T-helper 22 cell (primary cell): ENCODE measurements at places on chromosomes 2 and 18.
A peak's percentile ranks its signal among the peaks of the same experiment; 100 is the strongest.

- no peak for DNase-seq
Observed at GRCh38 chr2:136005462-136006196, 20.2 kb upstream of the DARS1 start.

DNA sequence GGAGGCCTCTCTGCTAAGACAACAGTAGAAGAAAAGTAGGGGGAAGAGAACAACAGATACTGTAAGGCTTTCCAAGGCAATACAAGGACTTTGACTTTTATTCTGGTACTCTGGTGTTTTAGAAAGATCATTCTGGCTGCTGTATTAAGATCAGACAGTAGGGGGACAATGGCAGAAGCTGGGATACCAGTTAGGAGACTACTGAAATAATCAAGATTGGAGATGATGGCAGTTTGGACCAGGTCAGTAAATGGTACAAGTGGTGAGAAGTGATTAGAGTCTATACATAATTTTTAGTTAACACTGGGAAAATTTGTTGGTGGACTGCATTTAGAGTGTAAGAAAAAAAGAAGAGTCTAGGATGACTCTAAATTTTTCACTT, 139.7 kb downstream of the ROCK1 start:
- no peak for DNase-seq

DNA sequence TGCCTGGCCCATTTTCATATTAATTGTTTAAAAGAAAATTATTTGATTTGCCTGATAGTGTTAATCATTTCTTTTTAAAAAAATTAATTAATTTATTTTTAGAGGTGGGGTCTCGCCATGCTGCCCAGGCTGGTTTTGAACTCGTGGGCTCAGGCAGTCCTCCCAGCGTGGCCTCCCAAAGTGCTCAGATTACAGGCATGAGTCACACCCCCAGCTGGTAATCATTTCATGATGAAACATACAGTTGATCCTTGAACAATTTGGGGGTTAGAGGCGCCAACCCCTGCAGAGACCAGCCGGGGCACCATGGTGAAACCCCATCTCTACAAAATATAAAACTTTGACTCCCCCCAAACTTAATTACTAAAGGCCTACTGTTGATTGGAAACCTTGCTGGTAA, 7.9 kb downstream of the GPN1 start:
- no peak for DNase-seq

- DNase-seq = no peak
Observed at GRCh38 chr2:217325816-217326215, 466.0 kb upstream of the TNP1 start.

DNA sequence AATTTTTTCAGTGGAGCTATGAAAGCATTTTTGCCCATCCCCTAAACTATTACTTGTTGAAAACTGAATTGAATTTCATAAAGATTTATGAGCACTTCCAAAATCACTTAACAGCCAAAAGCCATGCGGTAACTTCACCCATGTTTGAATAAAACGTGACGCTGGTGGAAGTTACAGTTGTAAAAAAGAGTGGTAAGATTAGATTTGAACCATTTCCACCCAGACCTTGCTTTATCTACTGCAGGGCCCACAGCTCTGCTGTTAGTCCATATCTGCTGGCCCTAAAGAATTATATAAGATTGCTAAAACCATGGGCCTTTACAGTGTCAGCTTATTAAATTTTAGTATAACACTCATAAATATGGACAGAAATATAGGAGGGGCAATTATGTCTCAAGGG, 15.5 kb upstream of the ITGA4 start:
- no peak for DNase-seq

- no peak for DNase-seq
Observed at GRCh38 chr2:111653103-111653624, 230.8 kb downstream of the ANAPC1 start.

- no peak for DNase-seq
Observed at GRCh38 chr18:13354402-13354801, 135.8 kb downstream of the LDLRAD4 start.

- peak; percentile 55 for DNase-seq
Observed at GRCh38 chr2:37625796-37626571, 45.5 kb downstream of the CDC42EP3 start.

DNA sequence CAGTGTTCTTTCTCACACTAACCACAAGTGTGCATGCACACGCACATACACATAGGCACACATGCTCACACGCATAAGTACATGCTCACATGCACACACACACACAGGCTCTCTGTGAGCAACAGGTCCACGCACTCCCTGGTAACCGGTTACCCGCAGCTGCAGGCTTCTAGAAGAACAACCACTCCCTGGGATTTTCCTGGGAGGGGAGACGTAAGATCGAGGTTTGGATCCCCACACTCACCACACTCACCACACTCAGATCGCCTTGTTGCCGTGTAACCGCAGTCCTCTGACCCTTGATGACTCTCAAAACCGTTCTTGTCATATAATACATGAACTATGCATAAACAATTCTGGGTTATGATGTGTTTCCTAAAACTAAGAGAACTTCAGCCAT, 42.2 kb downstream of the TTC32 start:
- DNase-seq = no peak
